ENCODE measurements at places on chromosomes 7 and 10.

DNA sequence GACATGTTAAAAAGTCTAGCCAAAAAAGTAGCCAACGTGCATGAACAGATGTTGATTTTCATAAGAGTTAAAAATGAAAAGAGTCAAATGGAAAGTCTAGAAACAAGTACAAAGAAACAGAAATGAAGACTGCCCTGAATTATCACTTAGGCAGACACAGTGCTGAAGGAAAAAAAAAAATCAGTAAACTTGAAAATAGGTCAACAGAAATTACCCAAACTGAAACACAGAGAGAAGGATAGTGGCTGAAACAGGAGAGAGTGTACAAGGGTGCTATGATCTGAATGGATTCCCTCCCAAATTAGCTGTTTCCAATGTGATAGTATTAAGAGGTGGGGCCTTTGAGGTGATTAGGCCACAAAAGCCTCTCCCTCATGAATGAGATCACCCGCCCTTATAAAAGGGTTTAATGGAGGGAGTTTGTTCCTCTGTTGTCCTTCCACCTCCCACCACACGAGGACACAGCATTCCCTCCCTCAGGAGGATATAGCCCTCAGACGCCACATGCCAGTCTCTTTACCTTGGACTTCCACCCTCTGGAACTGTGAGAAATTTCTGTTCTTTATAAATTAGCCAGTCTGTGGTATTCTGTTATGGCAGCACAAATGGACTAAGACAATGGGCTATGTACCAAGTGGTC lies 249.7 kb downstream of the AHR start:
- no peak for DNase-seq

DNA sequence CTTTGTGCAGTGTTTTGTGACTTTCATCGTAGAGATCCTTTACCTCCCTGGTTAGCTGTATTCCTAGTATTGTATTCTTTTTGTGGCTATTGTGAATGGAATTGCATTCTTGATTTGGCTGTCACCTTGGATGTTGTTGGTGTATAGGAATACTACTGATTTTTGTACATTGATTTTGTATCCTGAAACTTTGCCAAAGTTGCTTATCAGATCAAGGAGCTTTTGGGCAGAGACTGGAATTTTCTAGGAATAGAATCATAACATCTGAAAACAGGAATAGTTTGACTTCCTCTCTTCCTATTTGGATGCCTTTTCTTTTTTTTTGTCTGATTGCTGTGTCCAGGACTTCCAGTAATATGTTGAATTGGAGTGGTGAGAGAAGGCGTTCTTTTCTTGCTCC lies 283.8 kb upstream of the LRGUK start:
- no peak for DNase-seq

DNA sequence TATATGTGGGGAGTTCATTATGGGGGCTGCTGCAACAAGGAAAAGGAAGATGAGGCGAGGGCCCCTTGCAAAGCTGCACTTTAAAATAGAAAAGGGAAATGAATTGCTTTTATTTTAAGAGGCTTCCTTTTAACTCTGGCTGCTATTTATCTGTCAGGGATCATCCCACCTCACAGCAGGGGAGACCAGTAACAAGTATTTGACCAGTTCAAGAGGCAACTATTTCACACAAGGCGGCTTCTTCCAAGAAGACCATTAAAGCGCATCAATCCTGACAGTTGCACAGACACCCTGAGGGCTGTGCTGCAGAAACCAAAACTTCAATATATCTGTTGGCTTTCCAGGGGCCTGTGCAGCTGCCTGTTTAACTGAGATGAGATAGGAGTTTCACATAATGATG lies 1009.2 kb downstream of the SORCS3 start:
- no peak for DNase-seq

- DNase-seq, result no peak
Measured at GRCh38 chr10:62584731-62585130, 210.6 kb downstream of the ZNF365 start.

- DNase-seq, result no peak
Measured at GRCh38 chr10:123665491-123666286, 466 bp upstream of the GPR26 start.

GRCh38 chr10:86167121-86167761 lies 199.4 kb downstream of the GRID1 start:
- no peak for DNase-seq

GRCh38 chr7:50988465-50988864 lies 205.8 kb upstream of the GRB10 start:
- no peak for DNase-seq

- DNase-seq, result no peak
Measured at GRCh38 chr7:91242097-91242844, 22.0 kb upstream of the FZD1 start.

Measured in NCI-H345 (cell line).